ENCODE measurements at places on chromosomes 4 and X.

- no peaks in the 10 kb centered on the region for H3K36me3 ChIP-seq
- H3K4me1 ChIP-seq: peaks cover 13% of the 10 kb centered on the region
- no peak overlapping the region for H3K4me3 ChIP-seq
- DNase-seq: no peak
- no peaks in the 10 kb centered on the region for H3K27me3 ChIP-seq
- no peak overlapping the region for H3K27ac ChIP-seq
These were observed 238.5 kb downstream of the RASL11B start for GRCh38 chr4:53100501-53101190.

GRCh38 chrX:47723689-47724088 lies 64.7 kb upstream of the UXT start:
- H3K27ac ChIP-seq: no peak overlapping the region
- no peak for DNase-seq
- no peaks in the 10 kb centered on the region for H3K4me1 ChIP-seq
- H3K27me3 ChIP-seq: no peaks in the 10 kb centered on the region

DNA sequence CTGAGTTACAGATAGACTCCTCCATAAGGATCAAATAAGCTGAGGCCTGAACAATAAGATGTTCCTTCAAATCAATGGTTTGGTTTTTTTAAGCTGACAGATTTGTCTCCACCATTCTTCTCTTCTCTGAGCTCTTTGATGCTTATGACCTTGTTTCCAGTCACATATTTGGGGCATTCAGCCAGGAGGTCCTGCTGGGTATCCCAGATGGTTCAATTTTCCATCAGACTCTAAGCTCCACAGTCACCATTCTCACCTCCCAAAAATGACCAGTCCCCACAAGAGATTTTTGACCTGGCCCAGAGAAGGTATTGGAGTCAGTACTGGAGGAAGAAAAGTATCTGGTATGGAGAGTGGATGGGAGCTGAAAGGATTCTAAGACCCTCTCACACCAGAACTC lies 74.6 kb upstream of the FRMPD3 start:
- no peaks in the 10 kb centered on the region for H3K27me3 ChIP-seq
- no peaks in the 10 kb centered on the region for H3K36me3 ChIP-seq
- no peak overlapping the region for H3K27ac ChIP-seq
- H3K4me3 ChIP-seq: no peak overlapping the region
- no peaks in the 10 kb centered on the region for H3K4me1 ChIP-seq

GRCh38 chr4:147006229-147006628 lies 60.6 kb upstream of the TTC29 start:
- no peak overlapping the region for H3K27ac ChIP-seq
- no peaks in the 10 kb centered on the region for H3K36me3 ChIP-seq
- no peaks in the 10 kb centered on the region for H3K4me1 ChIP-seq
- DNase-seq: no peak
- H3K27me3 ChIP-seq: no peaks in the 10 kb centered on the region
- H3K4me3 ChIP-seq: no peak overlapping the region

DNA sequence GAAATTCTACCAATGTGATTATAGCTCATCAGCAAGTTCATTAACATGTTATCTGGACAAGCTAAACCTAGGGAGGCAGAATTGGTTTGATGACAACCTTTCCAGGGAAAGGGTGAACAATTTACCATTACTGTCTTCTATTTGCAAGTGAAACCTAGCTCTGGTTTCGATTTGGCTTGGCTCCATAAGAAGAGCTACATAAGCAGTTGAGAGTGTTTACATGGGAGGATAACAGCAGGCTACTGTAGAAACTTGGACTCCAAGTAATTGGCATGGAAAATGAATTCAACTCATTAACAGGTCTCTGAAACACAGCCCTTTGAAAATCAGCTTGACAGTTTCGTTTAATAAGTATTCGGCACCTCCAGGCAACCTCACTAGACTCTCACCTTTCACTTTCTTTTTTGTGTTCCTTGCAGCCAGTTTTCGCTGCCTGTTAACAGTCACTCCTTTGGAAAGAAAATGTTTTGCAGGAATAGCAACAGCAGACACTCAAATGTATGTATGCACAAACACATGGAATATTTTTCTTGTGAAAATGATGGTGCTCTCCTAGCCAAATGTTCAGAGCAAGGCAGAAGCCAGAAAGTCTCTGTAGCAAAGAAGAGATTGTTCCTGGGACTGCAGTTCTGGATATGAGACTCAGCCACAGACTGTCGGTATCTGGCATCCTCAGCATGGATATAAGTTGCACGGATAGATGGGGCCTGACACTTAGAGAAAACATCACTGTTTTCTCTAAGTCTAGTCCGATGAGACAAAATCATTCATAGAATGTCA lies 27.5 kb downstream of the POU3F4 start:
- H3K4me3 ChIP-seq: no peak overlapping the region
- H3K27me3 ChIP-seq: no peaks in the 10 kb centered on the region
- DNase-seq: no peak
- H3K36me3 ChIP-seq: no peaks in the 10 kb centered on the region
- H3K4me1 ChIP-seq: no peaks in the 10 kb centered on the region
- no peak overlapping the region for H3K27ac ChIP-seq

DNA sequence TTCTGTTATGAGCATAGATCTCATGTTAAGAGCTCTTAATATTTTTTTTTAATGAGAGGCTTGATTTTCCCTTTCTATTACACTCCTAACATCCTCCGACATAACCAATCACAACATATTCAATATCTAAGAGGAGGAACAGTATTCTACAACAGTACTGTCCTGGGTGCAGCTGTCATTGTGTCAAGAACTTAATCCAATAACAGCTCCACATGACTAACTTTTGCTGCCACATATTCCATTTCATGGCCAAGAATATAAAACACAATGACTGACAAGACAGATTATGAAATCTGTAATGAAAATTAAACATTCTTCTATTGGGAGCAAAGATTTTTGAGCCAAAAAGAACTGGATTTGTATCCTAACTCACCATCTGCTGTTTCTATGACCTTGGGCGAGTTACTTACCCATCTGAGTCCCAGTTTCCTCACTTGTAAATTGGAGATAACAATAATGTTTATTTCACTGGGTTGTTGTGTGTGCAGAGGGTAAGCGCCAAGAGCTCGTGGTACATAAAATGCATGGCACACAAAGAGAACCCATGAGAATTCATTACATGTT lies 405.6 kb downstream of the SPRY1 start:
- no peak overlapping the region for H3K27ac ChIP-seq
- no peaks in the 10 kb centered on the region for H3K36me3 ChIP-seq
- H3K27me3 ChIP-seq: no peaks in the 10 kb centered on the region
- DNase-seq: no peak
- no peak overlapping the region for H3K4me3 ChIP-seq

GRCh38 chrX:47482512-47483305 lies at the start of gene ZNF41:
Gene ZNF41, minus strand, starts transcription at chrX:47483222. Its CDS starts 15,741 bp downstream, at chrX:47467481.
- no peaks in the 10 kb centered on the region for H3K36me3 ChIP-seq
- H3K4me1 ChIP-seq: no peaks in the 10 kb centered on the region
- H3K4me3 ChIP-seq: peak within 1 kb of the TSS; percentile 58
- peak; percentile 18 for DNase-seq

GRCh38 chr4:85092536-85092935 lies 126.0 kb upstream of the WDFY3 start:
- no peak for DNase-seq
- no peak overlapping the region for H3K4me3 ChIP-seq
- H3K27ac ChIP-seq: no peak overlapping the region
- no peaks in the 10 kb centered on the region for H3K36me3 ChIP-seq
- no peaks in the 10 kb centered on the region for H3K4me1 ChIP-seq

- no peaks in the 10 kb centered on the region for H3K4me1 ChIP-seq
- H3K27ac ChIP-seq: no peak overlapping the region
- H3K27me3 ChIP-seq: no peaks in the 10 kb centered on the region
These were observed 811.4 kb upstream of the HS3ST1 start for GRCh38 chr4:12239897-12240636.

- no peaks in the 10 kb centered on the region for H3K36me3 ChIP-seq
- H3K4me1 ChIP-seq: no peaks in the 10 kb centered on the region
- no peak overlapping the region for H3K4me3 ChIP-seq
- no peak for DNase-seq
- no peaks in the 10 kb centered on the region for H3K27me3 ChIP-seq
These were observed 665.2 kb downstream of the FAT4 start for GRCh38 chr4:125979950-125980349.

DNA sequence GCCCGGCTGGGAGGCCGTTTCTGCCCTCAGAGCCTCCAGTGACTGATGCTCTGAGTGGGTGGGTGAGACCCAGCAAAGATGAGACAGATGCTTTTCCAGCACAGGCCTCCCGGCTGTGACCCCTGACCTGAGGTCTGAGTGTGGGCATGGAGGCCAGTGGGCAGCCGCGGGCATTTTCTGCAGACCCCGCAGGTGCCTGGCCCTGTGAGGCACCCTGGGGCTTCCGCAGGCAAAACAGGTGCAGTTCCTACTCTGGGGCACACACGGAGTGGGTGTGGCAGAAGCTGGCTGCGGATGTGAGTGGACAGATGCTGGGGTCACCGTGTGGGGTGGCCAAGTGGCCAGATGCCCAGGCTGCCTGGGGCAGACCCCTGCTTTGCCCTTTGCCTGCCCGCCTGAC lies 14.8 kb downstream of the HTRA3 start:
- H3K36me3 ChIP-seq: no peaks in the 10 kb centered on the region
- H3K27me3 ChIP-seq: no peaks in the 10 kb centered on the region
- no peak for DNase-seq
- H3K4me3 ChIP-seq: no peak overlapping the region

- no peak overlapping the region for H3K27ac ChIP-seq
- H3K27me3 ChIP-seq: no peaks in the 10 kb centered on the region
- no peaks in the 10 kb centered on the region for H3K36me3 ChIP-seq
- H3K4me1 ChIP-seq: no peaks in the 10 kb centered on the region
These were observed 98.7 kb upstream of the DDIT4L start for GRCh38 chr4:100288811-100289529.

DNA sequence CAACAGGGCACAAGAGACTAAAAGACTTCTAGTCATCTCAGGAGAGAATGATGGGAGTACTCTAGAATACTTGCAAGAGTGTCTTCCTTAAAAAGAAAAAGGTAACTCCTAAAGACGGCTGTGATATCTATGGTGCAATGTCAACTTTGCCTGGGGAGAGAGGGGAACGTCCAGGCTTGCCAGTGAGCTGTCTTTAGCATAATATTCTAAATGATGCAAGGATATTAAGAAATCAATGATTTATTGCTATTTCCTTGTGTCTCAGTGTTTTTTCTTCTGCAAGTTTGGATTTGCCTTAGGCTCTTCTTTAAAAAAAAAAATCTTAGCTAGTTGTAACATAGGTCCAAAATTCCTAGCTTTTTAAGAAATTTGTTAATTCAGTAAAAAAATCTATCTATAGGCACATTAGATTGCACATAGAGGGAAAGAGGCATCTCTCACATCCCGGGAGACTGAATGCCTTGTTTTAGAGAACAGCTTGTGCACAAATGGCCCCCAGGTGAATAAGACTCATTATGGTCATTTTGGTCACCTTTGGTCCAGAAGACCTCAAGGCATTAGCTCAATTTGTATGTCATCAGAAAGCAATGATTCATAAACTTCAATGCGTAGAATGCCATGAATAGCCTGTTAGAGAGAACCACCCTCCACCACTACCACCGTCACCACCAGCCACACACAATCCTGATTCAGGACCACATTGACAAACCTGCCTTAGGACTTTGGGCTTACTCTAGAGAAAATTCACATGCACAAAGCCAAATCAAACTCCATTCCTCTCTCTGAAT lies 104.1 kb downstream of the PALLD start:
- no peak for DNase-seq
- no peaks in the 10 kb centered on the region for H3K36me3 ChIP-seq
- H3K27ac ChIP-seq: no peak overlapping the region
- H3K4me3 ChIP-seq: no peak overlapping the region
- peaks cover 6% of the 10 kb centered on the region for H3K4me1 ChIP-seq
- H3K27me3 ChIP-seq: no peaks in the 10 kb centered on the region

DNA sequence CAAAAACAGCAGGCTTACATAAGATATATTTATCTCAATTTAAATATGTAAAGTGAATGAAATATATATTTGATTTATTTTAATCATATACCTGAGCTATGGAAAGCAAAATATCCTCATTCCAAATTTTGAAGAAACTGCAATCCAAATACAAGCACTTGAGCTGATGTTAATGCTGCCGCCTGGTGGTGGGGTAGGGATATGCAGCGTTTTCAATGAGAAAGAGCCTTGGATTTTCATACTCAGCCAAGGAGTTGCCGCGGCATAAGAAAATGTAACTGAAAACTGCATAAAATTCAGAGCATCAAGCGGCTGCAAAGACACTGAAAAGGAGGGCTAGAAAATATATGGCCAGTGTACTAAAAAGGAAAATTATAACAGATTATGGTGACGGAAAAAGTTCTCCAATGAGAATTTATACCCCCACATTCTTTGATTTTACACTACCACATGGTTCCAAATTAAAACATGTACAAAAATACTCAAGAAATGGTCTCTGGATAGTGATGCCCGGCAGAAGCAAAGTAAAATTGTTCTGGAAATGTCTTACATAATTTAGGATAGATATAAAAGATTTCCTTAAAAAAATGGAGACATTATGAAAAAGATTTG lies 660.3 kb upstream of the PITX2 start:
- no peaks in the 10 kb centered on the region for H3K36me3 ChIP-seq
- H3K27ac ChIP-seq: no peak overlapping the region
- no peak for DNase-seq
- H3K4me1 ChIP-seq: no peaks in the 10 kb centered on the region
- no peak overlapping the region for H3K4me3 ChIP-seq

DNA sequence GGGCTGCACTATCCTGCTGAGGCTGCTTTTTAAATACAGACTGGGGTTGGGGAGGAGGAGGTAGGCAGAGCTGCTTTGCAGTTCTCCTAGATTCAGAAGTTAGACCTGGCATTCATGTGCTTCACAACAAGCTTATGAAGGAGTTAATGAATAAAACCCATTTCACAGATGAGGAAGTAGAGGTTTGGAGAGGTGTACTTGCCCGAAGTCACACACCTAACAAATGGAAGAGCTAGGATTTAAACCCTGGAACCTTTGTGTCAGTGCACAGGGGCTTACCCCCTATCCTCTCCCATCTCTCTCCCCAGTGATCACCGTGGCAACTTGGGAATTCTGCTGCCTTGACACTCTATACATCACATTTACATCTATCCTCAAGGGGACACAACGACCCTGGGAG lies 3.6 kb upstream of the MTM1 start:
- no peaks in the 10 kb centered on the region for H3K36me3 ChIP-seq
- no peaks in the 10 kb centered on the region for H3K4me1 ChIP-seq
- no peak overlapping the region for H3K4me3 ChIP-seq

GRCh38 chrX:47186096-47186740 lies 7.4 kb upstream of the UBA1 start:
- peaks cover 33% of the 10 kb centered on the region for H3K36me3 ChIP-seq
- no peak overlapping the region for H3K27ac ChIP-seq

DNA sequence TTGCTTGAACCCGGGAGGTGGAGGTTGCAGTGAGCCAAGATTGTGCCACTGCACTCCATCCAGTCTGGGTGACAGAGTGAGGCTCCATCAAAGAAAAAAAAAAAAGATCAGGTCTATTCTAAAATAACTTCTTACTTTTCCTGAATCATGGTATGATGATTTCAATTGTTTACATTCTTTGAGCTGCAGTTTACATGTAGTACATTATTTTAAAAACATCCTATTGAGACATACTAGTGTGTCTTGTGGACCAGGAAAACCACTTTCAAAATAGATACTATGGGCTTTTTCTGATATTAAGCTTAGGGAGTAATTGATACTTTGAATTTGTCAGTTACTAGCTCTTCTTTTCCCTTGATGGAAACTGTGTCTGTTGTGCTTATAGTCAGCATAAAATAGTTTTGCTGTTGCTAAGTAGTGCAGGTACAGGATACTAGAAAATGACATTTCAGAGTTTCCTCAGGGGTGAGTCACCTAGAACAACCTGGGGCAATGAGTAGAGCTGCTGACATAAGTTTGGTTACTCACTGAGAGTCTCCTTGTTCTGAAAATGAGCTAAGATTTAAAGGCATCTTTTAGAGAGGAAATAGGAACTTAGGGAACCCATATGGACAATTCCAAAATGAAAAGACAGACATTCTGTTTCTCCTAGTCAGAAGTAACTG lies 53.2 kb upstream of the C4orf54 start:
- no peak overlapping the region for H3K27ac ChIP-seq
- no peak overlapping the region for H3K4me3 ChIP-seq
- no peaks in the 10 kb centered on the region for H3K27me3 ChIP-seq
- H3K4me1 ChIP-seq: no peaks in the 10 kb centered on the region
- no peak for DNase-seq
